ENCODE measurements at places on chromosomes 2 and 18.
A peak's percentile ranks its signal among the peaks of the same experiment; 100 is the strongest.

DNA sequence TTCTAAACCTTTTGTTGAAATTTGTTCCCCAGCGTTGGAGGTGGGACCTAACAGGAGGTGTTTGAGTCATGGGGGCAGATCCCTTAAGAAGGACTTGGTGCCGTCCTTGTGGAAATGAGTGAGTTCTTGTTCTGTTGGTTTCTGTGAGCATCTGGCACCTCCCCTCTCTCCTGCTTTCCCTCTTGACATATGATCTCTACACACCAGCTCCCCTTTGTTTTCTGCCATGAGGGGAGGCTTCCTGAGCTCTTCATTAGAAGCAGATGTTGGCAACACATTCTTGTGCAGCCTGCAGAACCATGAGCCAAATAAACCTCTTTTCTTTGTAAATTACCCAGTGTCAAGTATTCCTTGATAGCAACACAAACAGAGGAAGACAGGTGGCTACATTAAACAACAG, 23.8 kb downstream of the NABP1 start:
- no peak for DNase-seq

- DNase-seq, result no peak
Measured at GRCh38 chr18:6750411-6750810, 20.9 kb downstream of the ARHGAP28 start.

GRCh38 chr18:11383381-11383780, 226.0 kb upstream of the SLC35G4 start:
- DNase-seq, result no peak

DNA sequence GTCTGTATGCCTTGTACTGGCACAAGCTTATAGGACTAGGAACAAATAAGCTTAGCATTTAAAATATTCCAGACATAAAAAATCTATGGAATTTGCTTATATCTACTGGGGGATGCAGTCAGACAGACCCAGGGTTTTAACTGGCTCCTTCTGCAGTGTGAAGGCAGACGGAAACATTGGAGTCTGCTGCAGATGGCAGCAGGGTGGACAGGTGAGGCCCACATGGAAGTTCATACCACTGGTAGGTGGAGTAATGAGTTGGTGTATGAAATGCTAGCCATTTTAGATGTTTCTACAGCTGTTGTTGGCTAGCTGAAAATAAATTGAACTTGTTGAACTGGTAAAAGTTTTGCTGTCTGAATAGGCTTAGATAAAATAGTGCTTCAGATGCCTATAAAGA, 17.7 kb downstream of the SPTBN1 start:
- DNase-seq, result no peak

GRCh38 chr2:62738981-62739936, 33.7 kb downstream of the EHBP1 start:
- DNase-seq, result no peak

DNA sequence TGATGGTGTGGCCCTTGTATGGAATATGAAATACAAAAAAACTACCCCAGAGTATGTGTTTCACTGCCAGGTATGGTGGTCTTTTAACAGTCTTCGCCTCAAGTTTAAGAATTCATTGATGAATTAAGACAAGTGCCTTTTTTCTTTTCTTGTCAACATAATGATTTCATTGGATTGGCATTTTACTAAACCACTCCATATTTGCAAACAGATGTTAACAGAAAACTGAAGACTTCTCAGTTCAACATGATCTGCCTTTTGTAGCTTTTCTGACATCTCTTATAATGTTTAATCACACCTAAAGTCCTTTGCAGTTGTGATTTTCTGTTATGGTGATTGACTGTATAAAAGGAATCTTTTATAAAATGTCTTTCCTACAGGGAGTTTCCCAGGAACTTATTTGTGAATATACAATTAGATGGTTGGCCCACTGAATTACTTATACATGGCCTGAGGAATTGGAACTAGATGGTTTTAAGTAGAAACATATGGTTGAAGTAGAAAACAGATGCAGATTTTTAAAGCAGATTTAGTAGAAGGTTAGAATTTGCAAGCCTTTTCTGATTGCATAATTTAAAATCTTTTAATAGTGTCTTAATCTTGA, 39.7 kb downstream of the DYNC1I2 start:
- no peak for DNase-seq

DNA sequence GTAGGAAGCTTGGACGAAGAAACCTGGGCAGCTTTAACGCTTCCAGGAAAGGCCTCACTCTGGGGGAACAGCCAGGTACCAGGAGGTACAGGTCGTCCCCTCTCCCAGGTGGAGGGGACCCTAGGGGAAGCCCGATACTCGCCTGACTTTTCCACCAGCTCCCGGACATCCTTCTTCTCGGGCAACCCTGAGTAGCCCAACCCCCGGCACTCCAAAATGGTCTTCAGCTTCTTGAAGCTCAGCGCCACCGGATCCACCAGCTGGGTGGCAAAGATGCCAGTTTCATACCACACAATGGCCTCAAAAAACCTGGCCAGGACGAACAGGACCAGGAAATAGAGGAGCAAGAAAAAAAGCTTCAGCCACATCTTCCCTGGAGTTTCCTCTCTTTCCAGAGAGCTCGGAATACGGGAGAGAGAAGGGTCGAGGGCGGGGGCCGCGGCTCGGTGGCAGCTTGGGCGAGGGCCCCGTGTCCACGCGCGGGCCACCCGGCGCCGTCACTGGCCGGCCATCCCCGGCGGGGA, 1.1 kb downstream of the RNF103 start:
- no peak for DNase-seq

DNA sequence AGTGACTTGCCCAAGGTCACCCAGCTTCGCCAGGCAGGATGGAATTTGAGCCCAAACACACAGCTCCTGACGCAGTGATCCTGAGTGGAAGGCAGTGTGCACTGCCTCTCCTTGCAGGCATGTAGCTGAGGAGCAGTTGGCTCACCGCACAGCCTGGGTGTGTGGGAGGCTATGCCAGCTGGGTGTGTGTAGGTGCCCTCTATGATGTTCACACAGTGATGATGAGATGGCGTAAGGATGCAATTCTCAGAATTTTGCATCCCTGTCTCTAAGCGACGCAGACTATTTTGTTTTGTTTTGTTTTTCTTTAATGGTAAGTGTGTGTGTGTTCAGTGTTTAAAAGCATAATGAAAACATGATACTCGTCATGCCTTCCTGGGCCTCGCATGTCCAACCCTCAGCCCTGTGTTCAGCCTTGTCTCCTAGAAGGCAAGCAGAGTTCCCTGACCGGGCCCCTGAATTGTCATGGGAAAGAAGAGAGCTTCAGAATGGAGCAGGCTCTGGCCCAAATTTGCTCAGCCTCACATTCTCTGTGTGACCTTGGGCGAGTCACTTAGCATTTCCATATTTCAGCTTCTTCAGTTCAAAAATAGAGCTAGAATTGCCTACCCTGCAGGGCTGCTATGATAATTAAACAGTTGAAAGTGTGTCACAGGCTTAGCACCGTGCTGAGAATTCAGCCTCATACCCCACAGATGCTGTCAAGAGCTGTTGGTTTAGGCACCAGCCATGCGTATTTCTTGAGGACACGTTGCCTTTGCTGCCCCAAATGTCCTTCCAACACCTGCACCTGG, 603.6 kb upstream of the RAB6C start:
- DNase-seq, result no peak

- no peak for DNase-seq
Measured at GRCh38 chr2:17540093-17540812, at the start of gene VSNL1. VSNL1 (plus strand) TSS chr2:17540696; CDS start chr2:17592075, 51,379 bp downstream.

DNA sequence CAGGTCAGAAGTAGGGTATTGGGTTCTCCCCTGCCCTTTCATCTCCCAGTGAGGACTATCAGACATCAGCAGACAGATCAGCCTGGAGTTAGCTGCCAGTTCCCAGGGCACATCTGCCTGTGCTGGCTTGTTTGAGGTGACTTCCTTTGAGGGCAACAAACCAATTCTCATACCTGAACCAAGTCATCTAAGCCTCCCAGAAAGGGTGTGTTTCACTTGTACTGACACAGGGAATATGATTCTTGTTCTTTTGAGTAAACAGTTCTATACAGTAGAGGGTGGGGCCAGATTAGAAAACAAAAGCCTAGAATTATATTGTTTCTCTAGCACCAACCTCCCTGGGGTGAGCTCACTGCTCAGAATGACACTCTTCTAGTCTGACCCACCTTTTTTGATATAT, 591.9 kb downstream of the SLC4A3 start:
- DNase-seq, result no peak

GRCh38 chr2:110853516-110853915, 121.1 kb downstream of the ACOXL start:
- no peak for DNase-seq

DNA sequence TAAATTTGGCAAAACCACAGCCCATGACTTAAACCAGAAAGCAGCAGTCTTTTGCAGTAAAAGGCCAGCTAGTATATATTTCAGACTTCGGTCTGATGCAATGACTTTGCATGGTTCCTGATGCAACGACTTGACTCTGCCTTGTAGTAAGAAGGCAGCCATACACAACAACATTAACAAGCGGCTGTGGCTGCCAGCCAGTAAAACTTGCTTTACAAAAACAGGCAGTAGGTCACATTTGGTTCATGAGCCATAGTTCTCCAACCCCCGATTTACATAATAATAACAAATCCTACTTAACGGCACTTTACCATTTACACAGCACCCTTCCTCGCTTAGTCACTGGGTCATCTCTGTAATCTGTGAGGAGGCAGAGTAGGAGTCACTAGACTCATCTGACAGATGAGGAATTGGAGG, 410.3 kb downstream of the LRATD1 start:
- no peak for DNase-seq

DNA sequence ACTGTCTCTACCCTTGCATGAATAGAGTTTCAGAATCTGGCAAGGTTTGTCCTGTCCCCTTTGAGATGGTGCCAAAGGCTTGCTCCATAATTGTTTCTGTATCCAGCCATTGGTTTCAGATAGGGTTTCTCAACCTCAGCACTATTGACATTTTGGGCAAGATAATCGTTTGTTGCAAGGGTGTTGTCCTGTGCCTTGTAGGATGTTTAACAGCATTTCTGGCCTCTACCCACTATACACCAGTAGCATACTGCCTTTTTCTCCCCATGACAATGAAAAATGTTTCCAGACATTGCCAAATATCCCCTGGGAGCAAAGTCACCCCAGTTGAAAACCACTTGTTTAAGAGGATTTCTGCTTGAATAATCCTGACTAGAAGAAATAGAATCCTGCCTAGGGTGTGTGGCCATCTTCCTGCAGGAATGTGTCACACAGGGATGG, 126.8 kb downstream of the CDC42EP3 start:
- DNase-seq, result no peak

DNA sequence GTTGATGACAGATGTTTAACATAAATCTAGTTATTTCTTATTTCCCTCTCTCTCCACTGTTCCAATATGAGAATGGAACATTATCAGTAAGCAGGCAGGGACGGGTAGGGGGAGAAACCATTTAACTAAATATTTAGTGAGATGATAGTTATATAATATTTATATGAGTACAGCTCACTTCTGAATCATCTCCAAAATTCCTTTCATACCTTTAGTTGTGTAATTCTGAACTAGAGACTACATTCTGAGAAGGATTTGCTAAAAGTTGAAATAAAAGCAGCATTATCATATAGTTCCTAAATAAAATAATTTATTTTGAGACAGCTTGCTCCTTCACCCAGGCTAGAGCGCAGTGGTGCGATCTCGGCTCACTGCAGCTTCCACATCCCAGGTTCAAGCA, 41.4 kb downstream of the B4GALT6 start:
- DNase-seq, result no peak

- no peak for DNase-seq
Measured at GRCh38 chr2:42046819-42047487, 868 bp upstream of the PKDCC start.

DNA sequence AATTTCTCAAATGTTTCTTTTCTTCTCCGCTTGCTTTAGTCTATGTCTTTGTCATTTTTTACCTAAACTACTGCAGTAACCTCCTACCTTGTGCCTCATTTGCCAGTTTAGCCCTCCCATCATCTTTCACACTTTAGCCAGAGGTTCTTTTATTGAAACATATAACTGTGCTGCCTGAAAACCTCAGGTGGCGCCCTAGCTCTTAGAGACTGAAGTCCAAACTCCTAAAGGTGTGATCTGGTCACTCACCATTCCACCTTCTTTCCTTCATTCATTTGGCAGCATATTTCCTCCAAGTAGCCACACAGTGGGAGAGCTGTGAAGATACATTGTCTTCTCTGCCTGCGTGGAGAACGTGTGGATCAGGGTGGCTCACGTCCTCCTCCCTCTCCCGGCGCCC, 98.2 kb upstream of the MAPRE2 start:
- no peak for DNase-seq

- no peak for DNase-seq
Measured at GRCh38 chr18:23824669-23825068, 135.4 kb downstream of the LAMA3 start.

- DNase-seq, result peak; percentile 51
Measured at GRCh38 chr2:171160119-171160955, at the start of gene TLK1. TLK1 (minus strand) TSS chr2:171160893; CDS start chr2:171160428, 465 bp downstream.

- DNase-seq, result no peak
Measured at GRCh38 chr2:25844089-25844488, 34.2 kb downstream of the ASXL2 start.

DNA sequence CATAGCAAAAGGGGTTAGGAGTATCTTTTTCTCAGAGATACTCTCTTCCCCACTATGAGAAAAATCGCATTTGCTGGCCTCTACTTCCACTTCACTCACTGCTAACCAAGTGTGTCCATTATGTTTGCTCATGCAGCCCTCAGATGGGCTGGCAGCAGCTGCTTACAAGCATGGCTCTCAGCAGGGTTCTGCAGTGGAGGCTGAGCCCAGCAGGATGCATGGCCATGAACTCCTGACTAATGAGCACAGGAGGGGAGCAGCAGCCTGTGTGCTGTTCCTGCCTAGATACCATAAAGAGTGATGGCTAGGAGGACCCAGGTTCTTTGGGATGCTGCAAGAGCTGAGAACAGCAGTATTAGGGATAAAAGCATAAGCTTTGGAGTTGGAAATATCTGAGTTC, 316.9 kb upstream of the THSD7B start:
- no peak for DNase-seq

GRCh38 chr2:43149482-43150107, 76.8 kb downstream of the ZFP36L2 start:
- peak; percentile 55 for DNase-seq

- DNase-seq, result no peak
Measured at GRCh38 chr2:387980-388421, 100.1 kb upstream of the ALKAL2 start.

DNA sequence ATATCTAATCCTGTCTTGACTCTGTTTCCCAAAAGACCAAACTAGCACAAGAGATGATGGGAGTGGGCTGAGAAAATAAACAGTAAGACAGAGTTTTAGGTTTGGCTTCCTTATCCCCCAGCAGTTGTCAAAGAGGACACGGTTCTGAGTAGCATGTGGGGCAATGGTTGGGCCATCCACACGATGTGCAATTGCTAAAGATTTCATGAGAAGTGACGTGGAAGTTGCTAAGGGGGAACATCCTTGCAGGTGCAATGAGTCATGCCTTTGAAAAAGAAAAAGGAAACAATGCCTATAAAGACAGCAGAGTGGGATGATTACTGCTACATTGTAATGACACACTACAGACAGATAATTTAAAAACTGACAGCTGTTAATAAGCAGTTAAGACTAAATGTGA, 1395.8 kb downstream of the LRP1B start:
- no peak for DNase-seq

DNA sequence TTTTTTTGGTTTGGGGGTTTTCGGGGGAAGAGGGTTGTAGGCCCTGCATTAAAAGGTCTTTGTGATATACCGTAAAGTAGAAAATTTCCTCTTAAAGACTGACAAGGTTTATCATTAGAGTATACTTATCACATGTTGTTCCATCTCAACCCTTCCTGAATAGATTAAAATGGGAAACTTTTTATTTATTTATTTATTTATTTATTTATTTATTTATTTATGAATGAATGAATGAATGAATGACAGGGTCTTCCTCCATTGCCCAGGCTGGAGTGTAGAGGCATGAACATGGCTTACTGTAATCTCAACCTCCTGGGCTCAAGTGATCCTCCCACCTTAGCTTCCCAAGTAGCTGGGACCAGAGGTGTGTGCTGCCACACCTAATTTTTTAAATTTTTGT, 48.5 kb upstream of the SLC3A1 start:
- DNase-seq, result no peak

Data from activated CD4-positive, alpha-beta T cell treated with anti-CD3 and anti-CD28 coated beads, Interleukin-2, amount 50 U/mL, for 24 hours (primary cell).